ENCODE measurements at places on chromosomes 1 and 21. TPM values are rescaled to one million over a fixed set of nuclear protein-coding genes. Genes with fewer than 3 reads are reported as not detected.

GRCh38 chr1:224459966-224460365 is 25.4 kb upstream of the WDR26 start:
- no peak for DNase-seq

GRCh38 chr1:94237291-94238226 is at the start of gene ARHGAP29:
TSS of gene ARHGAP29 (minus strand) at chr1:94237584. CDS start at chr1:94231611, 5,973 bp downstream.
- DNase-seq: peak; percentile 94

DNA sequence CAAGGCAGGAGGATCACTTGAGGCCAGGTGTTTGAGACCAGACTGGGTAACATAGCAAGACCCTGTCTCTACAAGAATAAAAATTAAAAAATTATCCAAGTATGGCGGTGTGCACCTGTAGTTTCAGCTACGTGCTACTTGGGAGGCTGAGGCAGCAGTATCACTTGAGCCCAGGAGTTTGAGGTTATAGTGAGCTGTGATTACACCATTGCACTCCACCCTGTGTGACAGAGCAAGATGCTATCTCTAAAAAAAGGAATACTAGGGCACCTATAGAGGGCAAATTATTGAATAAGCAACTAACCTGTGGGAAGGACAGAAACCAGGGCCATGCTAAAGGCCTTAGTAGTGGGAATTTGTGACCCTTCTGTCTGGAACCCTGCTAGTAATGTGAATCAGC is 86.1 kb downstream of the TENT5C start:
- no peak for DNase-seq

DNA sequence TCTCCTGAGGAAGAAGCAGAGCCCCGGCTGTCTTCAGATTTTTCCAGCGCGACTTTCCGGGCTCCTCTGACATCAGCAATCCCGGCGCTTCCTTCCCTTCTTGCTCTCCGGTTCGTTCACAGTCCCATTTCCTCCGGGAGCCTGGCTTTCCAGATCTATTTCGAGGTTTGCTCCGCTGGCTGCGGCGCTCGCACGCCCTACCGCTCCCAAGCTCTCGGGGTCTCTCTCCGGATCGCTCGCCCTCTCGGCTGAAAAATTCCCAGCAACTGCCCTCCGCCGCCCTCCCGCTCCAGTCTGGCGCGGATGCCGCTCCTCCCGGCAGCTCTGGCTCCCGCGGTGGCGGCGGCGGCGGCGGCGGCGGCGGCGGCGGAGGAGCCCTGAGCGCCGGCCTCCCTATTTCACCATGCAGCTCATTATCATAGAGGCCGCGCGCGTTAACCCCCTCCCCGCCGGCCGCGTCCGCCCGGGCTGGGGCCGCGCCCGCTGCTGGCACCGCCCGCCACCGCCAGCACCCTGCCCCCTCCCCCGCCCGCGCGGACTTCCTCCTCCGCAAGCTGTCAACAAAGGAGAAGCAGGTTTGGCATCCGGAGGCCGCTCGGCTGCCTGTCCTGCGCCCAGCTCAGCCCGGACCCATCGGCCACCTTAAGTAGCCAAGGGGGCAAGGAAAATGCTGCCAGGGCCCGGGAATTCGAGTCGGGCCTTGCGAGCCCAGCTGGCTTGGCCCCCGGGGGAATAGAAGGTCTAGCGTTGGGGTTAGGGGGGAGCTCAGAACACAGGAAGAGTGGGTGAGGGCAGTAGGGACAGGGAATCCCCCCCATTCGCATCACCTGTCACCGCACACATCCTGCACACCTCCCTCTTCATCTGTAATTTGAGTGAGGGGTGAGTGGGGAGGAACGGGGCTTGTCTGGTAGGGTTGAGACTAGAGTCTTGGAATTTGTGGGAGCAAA is at the start of gene PLXNA2:
Gene PLXNA2 (minus strand): TSS at position 418 of the 950 bp plus-strand sequence. CDS start 26,462 bp downstream, outside the sequence.
- peak; percentile 90 for DNase-seq

GRCh38 chr1:117615474-117615873 is 9.6 kb downstream of the TENT5C start:
- no peak for DNase-seq

DNA sequence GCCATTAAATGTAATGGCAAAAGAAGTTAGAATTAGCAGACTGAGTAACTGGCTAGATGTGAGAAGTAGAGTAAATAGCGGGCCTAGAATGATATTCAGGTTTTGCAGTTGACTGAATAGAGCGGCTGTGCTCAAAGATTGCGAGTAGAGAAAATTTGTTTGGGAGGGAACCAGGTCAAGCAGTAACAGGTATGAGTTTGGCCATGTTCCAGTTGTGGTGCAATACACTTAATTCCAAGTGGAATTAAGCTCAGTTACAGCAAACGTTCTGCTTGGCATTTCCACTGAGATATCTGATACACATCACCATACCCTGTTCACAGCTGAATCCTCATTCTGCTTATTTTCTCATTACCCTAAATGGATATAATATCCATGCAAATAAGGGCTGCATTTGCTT is 1382.9 kb downstream of the MRPL39 start:
- no peak for DNase-seq

DNA sequence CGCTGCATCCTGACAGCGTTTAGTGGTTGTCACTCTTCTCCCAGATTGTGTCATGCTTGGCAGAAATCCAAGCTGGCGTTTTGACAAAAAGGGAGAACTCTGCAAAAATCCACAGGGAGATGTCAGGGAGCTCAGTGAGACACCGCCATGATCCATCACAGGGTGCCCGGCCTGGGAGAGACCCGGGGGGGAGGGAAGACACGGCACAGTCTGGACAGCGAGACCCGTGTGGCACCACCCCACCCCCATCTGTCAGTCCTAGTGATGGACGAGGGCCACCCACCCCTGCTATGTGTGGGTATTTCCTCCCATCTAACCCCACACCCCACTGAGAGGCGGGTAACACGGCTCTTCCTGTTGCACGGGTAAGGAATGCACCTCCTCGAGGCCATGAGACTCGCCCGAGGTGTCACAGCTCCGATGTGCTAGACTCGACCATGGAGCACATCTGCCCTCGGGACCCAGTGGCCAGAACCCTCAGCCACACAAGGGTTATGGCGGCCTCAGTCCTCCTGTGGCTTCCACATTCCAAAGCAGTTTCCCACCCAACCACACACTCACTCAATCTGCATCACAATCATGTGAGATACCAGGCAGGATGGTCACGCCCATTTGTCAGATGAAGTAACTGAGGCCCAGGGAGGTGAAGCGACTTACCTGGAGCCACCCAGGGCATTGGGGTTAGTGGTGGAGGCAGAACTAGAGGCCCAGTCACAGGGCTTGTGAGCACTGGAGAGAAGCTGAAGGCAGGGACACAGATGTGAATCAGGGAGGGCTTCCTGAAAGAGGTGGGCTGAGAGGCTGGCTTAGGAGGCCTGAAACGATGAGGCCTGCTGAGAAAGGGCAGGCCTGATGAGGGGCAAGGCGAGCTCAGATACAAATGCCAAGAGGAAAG is 688.5 kb downstream of the MATN1 start:
- DNase-seq: no peak

GRCh38 chr1:27138927-27139326 is 16.0 kb downstream of the SLC9A1 start:
- DNase-seq: no peak

DNA sequence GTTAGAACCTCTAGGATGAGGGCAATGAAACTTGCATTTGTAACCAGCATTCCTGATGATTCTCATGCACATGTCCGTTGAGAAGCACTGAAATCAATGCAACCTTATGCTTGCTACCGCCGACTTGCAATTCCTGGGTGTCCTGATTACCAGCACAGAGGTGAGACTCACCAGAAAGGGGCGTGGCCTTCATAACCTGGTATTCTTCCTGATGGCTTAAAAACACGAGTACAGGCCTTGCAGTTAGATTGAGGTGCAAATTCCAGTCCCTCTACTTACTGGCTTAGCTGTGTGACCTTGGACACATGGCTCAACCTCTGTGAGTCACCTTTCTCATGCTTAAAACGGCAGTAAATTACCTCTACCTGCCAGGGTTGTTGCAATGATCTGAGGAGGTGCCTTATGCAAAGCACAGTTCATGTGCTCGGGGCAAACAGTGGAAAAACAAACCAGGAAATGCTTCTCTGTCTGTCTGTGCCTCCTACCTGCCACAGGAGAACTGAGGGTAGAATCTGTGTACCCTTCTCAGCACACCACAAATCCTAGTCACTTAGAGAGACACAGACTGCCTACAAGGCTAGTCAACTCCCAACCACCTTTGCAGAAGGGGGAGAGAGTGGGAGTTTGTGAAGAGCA is 39.1 kb upstream of the ECE1 start:
- peak; percentile 90 for DNase-seq

DNA sequence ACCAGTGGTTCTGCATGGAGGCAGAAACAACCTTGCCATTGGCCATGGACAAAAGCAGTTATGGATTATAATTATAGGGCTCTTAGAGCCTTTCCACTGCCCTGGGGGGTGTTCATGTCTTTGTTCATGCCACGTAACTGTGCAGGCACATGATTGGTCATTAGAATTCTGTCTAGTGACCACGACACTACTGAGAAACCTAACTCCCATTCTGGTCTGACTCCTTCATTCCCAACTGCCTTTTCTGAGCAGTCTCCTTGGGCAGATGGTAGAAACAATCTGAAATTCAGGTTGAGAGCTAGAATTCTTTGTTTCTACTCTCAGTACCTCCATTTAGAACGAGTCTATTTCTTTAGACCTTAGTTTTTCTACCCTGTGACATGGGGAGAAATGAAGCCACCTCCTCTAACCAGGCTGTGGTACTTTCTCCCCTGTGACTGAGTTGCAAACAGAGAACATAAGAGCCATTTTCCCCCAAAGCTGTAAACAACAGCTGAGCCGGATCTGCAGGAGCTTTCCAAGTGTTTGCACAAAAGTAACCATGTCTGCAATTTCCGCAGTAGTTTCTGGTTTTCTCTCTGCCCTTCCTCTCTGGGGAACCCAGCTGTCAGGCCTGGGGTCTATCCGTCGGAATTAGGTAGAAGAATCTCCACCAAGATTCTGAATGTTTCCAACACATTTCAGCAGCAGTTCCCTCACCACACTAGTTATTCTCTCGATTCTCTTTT is 37.7 kb upstream of the IPO9 start:
- no peak for DNase-seq

DNA sequence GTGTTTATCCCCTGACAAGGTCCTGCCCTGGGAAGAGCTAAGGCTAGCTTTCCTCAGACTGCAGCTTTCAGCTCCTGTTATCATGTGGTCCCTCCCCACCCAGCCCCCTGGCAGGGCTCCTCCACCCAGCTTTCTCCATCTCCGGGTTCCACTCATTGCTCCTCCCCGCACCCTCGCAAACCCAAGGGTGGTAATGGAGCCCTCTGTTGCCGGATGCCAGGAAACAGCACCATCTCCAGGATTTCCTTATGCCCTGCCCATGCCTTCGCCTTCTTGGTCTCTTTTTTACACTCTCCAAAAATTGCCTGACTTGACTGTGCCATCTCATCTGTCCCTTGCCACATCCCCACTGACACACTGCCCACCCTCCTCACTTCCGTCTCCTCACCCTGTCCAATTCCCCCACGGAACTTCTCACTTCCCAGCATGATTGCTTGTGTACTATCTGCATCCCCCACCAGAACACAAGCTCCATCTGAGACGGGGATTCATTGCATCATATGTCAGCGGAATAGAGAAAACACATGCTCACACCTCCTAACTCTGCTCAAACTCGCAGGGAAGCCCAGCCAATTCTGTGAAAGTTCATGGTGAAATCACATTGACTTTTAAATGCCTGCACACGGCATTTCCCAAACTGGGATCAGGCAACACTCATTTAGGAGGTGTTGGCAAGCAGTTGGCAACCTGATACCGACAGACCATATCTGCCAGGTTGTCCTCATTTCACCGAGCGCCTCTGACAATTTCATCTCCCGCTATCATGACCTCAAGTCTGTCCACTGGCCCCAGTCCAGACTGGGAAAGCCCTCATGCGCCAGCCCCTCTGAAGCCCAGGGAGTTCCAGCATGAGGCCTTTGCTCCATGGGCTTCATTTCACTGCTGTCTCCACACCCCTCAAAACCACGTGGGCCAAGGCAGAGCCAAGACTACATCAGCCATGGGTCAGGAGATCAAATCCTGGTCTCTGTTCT is 201.1 kb downstream of the MATN1 start:
- DNase-seq: peak; percentile 38

DNA sequence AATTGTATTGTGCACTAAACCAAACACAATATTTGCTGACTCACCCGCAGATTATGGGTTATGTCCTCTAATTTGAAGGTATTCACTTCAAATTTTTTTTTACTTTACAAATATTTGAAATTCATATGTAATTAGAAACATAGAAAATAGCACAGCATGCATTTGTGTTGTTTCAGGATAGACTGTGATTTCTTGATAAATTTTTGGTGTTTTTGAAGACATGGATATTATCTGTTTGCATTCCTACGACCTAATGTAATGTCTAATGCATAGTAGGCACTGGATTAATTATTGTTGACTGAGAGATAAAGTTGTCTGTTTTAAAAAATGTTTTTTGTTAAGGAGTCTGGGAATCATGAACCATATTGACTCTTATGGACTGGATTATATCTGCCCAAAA is 850.2 kb downstream of the BRINP3 start:
- no peak for DNase-seq

Gene LCE2B
- polyA plus RNA-seq: not detected

Gene CHRNB2
- polyA plus RNA-seq: not detected

Gene GCSAML
- polyA plus RNA-seq: not detected
